ENCODE measurements at places on chromosomes 3 and 15. TPM values are rescaled to one million over a fixed set of nuclear protein-coding genes. Genes with fewer than 3 reads are reported as not detected.

SLC38A3 gene
- not detected for total RNA-seq

MNS1 gene
- 0.23 TPM for total RNA-seq

LRRC2 gene
- total RNA-seq: 0.27 TPM

PROS1 gene
- total RNA-seq: 0.06 TPM

ERC2 gene
- total RNA-seq: not detected

CPB1 gene
- not detected for total RNA-seq

LMCD1 gene
- 1.1 TPM for total RNA-seq

CPNE9 gene
- total RNA-seq: 0.25 TPM

PLSCR2 gene
- not detected for total RNA-seq

TMCO5A gene
- not detected for total RNA-seq

AGBL1 gene
- not detected for total RNA-seq

ARPP21 gene
- total RNA-seq: not detected

SLC22A14 gene
- total RNA-seq: not detected

PDZRN3 gene
- total RNA-seq: not detected

GPR156 gene
- total RNA-seq: 0.10 TPM

NR1I2 gene
- total RNA-seq: not detected

APPL1 gene
- total RNA-seq: 38.5 TPM

SSUH2 gene
- not detected for total RNA-seq

SOX14 gene
- total RNA-seq: not detected

MRPL46 gene
- total RNA-seq: 25.9 TPM

CCR9 gene
- not detected for total RNA-seq

TLR9 gene
- 0.55 TPM for total RNA-seq

DAZL gene
- not detected for total RNA-seq

TM4SF18 gene
- not detected for total RNA-seq

PLA2G4B gene
- 17.0 TPM for total RNA-seq

TIGIT gene
- total RNA-seq: 5.7 TPM

ARHGEF3 gene
- 109 TPM for total RNA-seq

GOLGA6L7 gene
- total RNA-seq: not detected

P2RY13 gene
- total RNA-seq: not detected

CX3CR1 gene
- total RNA-seq: 1.5 TPM

FHIT gene
- 41.2 TPM for total RNA-seq

SPINT1 gene
- 2.9 TPM for total RNA-seq

RABL3 gene
- total RNA-seq: 25.4 TPM

Measured in activated CD4-positive, alpha-beta T cell treated with anti-CD3 and anti-CD28 coated beads, Interleukin-2, amount 10 ng/mL, durations not matched to agents 7 days and 5 days (primary cell).